Osteoblast (primary cell): ENCODE measurements at places on chromosomes 3 and 15. TPM values are rescaled to one million over a fixed set of nuclear protein-coding genes. Genes with fewer than 3 reads are reported as not detected.

Gene MRPL47
- 32.2 and 33.6 TPM in 2 replicates for total RNA-seq

Gene CPN2
- under 0.01 and 0.29 TPM in 2 replicates for total RNA-seq

- no peak for DNase-seq
Observed at GRCh38 chr15:39756806-39757522, 25.7 kb downstream of the FSIP1 start.

GRCh38 chr3:76873532-76874242 lies 166.2 kb upstream of the ROBO2 start:
- no peak for DNase-seq

Gene ACTC1
- not detected in 2 replicates for total RNA-seq
